AG04450 (cell line): ENCODE measurements at places on chromosomes 4 and X.

- DNase-seq, result no peak
These were observed 82.4 kb downstream of the SLC2A9 start for GRCh38 chr4:9938933-9939332.

- no peak for DNase-seq
These were observed 53.7 kb upstream of the HPF1 start for GRCh38 chr4:169811476-169811875.

- DNase-seq, result no peak
These were observed 1.9 kb downstream of the SHOX start for GRCh38 chrX:632366-633042.

- no peak for DNase-seq
These were observed 834 bp downstream of the NHS start for GRCh38 chrX:17375637-17376430.

DNA sequence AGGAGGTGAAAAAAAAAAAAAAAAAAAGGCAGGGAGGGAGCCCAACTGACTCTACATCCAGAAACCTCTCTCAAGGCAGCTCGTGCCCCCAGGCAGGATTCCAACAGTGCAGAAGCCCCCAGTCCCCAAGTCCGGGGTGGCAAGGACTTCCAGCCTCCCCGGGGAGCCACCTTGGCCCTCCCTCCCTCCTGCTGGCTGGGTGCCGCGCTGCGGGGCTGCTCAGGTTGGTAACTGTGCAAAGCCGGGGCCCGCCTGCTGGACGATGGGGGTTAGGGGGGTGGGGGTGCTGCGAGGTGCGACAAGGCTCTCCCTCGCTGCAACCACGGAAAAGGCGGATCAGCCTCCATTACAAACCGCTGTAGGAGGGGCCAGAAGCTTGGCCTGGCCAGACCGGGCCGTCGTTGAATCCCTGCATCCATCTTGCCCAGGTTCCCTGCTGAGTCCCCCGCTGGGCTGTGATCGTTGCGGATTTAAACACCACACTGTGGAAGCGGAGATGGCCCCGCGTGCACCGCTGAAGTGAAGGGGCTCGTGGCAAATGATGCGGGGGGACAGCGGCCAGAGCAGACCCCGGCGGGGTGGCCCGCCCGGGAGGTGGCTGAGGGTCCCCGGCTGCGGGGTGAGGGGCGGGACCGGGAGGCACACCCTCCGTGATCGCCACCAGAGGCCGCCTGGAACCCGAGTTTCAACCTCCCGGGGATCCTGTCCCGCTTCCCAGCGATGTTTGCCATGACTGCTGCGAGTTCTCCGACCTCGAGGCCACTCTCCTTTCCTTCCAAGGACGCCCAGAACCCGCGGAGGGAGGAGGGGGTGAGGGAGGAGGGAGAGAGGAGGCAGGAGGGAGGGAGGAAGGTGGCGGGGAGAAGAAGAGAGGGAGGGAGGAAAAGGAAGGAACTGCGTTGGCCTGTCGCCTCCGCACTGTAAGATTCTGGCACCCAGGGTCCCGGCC, 58.0 kb upstream of the DDX3X start:
- no peak for DNase-seq

DNA sequence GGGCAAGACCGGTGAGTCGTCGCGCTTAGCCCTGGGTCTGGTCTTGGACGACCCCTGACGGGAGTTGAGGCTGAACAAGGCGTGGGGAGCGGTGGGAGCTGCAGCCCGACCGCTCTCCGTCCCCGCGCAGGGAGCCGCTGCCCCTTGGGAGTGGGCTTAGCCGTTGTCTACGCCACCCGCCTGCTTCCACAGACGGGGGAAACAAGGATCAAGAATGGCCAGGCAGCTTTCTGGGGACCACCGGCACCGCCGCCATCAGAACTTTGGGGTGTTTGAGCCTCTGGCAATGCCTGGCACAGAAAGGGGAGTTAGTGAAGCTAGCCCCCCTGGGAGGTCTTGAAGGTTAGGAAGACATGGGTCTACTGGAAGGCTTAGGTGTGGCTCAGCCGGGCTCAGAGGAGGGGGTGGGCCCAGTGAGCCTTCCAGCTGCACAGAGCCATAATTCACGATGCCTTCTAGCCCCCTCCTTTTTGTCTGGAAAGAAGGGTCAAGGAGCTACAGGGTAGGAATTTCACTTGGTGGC, 583 bp downstream of the RASL11B start:
- DNase-seq, result no peak

DNA sequence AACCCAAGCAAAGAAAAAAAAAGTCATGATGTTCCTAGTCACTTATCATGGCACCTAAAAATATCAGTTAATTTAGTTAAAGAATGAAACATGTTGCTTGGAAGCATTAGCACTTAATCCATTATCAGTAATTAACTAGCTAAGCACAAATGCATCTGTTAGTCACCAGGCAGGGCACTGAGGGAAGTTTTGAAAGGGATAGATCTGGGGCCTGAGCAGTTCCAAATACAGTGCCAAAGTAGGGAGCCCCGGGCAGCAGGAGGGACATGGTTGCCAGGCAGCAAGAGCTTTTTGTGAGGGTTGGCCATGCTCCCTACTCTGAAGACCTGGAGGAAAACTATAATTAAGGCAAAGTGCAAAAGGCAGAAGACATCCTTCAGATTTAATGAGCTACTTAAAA, 62.0 kb downstream of the PHKA1 start:
- no peak for DNase-seq

DNA sequence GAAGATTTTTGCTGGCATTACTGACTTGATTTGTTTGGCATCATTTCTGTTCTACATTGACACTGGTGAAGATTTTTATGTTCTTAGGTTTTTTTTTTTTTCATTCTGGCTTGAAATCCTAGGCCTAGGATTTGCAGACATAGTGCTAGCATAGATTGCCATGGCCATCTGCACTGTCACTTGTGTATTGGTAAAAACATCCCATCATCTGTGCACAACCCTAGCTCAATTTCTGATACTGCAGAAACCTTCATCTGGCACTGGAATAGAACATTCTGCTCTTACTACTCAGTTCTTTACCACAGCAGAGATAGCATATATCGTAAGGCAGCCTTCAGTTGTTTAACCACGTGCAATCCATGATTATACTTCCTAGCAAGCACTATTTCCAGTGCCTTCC, 111.5 kb upstream of the IL15 start:
- DNase-seq, result no peak

GRCh38 chr4:57331959-57332358, 221.8 kb upstream of the IGFBP7 start:
- no peak for DNase-seq

GRCh38 chr4:188232428-188232827, 93.2 kb downstream of the TRIML1 start:
- DNase-seq, result no peak

GRCh38 chr4:131347816-131348215, 1801.3 kb upstream of the PCDH10 start:
- DNase-seq, result no peak

- DNase-seq, result no peak
These were observed 11.9 kb upstream of the SEL1L3 start for GRCh38 chr4:25874655-25875054.

DNA sequence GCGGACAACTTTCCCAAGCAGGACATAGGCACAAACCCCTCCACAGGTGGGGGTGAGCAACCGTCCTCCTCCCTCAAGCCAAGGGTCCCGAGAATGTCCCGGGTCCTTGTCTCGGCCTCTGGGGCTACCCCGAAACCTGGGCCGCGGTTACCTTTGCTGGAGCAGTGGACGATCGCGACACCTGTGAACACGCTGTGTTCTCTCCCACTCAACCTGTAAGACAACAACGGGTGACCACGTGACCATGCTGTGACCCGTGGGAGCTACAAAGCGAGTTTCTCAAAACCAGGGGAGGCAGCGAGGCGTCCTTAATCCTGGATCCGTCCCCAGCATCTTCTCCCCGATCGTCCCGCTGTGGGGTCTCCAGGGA, 17.9 kb downstream of the ASMTL start:
- no peak for DNase-seq

GRCh38 chr4:77155631-77156452, 1.2 kb upstream of the CCNG2 start:
- no peak for DNase-seq

DNA sequence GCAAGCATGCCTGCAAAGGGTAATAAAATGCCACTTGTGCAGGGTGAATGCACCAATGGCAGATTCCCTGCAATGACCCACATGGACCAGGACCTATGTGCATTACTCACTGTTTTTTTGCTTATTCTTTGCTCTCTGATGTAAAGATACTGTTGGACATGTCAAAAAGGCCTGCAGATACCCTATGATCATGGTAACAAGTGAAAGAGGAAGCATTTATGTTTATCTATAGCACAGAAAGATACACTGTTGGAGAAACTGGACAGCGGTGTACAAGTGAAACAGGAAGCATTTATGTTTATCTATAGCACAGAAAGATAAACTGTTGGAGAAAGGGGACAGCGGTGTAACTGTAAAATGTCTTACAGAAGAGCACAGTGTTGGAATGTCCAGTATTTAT, 127.5 kb downstream of the PAPSS1 start:
- DNase-seq, result no peak

DNA sequence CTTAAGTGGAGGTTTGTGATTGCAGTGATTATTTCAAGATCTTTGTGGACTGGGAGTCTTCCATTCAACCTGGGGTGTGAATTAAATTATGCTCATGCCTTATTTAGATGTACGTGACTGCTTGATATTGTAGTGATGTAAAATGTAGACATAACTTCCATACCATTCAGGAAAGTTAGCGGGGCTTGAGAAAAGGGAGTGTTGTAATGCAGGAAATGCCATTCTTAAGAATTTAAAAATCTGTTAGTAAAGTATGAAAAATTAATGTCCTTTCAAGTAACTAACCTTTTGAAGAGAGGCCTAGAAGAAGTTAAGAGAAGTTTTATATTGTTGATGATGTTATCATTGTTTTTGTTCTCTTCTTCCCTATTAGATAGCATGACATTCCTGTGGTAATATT, 318.2 kb downstream of the CCSER1 start:
- no peak for DNase-seq

- no peak for DNase-seq
These were observed 12.5 kb upstream of the HS3ST1 start for GRCh38 chr4:11441194-11441556.

- DNase-seq, result no peak
These were observed 160.8 kb downstream of the FANCB start for GRCh38 chrX:14712096-14712495.

- DNase-seq, result no peak
These were observed 52.3 kb downstream of the SEPSECS start for GRCh38 chr4:25107827-25108516.

DNA sequence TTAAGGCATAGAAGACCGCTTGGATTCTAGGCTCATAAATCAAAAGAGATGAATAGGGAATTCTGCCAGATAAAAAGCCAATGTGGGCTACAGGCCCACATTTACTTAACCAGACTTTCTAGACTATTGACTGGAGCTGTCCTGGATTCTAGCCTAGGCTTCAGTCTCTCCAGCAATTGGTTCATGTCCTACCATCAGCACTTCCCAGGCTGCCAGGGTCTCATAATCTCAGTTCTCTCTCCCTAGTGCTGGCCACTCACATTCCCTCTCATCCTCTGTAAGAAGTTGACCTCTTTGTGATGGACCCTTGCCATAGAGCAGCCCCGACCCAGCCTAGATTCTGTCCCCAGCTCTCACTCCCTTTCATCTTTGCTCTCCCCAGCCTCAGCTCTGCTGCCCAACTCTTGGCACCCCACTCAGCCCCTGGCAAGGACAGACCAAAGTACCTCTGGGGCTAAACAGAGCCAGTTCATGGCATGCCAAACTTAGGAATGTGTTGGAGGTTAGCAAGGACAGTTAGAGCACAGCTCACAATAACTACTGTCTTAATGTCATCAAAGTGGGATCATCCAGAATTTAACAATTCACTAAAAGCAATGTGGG, 396.2 kb downstream of the INPP4B start:
- no peak for DNase-seq

DNA sequence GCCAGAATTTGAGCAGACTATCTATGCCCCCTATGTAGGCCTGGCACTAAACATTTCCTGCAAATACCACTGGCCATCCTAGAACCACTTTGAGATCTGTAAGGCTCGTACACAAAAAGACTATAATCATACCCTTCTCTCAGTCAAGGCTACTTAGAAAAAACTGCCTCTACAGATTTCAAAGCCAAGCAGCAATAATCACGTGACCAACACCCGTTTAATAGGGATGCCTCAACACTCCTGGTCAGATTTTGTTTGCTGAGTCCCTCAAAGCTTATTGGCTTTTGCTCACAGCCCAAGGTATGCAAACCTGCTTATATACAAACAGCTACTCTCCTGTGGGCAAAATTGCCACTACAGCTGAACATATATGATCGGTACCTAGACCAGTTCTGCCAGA, 897 bp downstream of the COX7B2 start:
- DNase-seq, result no peak

DNA sequence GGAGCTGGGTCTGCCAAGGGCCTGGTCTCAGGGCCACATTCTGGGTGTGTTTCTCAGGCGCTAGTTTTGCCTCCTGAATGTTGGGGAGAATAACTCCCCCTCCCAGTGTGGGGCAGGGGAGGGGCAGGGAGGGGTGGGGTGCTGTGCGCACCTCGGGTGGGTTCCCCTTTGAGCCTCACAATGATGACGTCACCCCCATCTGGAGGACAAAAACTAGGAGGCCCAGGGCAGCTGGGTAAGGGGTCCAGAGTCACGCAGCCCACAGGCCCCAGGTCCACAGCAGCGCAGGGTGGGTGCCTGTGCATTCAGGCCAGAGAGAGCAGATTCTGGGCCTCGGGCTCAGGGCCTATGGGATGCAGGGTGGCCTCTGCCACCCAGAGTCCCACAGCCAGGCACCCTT, 23.7 kb upstream of the HMX1 start:
- DNase-seq, result no peak

- DNase-seq, result no peak
These were observed 223.9 kb downstream of the CAMK2D start for GRCh38 chr4:113537628-113538027.

DNA sequence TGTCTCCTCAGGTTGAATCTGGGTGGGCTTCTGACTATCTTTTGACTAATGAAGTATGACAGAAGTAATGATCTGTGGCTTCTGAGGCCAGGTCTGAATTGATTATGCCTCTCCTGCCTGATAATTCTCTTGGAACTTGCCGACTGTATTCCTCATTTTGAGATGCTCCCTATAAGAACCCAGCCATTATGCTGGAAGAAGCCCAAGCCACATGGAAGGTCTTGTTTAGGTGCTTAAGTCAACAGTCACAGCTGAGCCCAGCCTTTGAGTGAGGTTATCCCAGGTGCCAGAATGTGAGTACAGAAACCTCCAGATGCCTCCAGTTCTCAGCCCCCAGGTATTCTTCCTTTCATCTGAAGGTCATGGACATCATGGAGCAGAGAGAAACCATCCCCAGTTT, 456.6 kb downstream of the IL15 start:
- DNase-seq, result no peak

GRCh38 chr4:184231573-184231972, 13.9 kb upstream of the ENPP6 start:
- DNase-seq, result no peak

DNA sequence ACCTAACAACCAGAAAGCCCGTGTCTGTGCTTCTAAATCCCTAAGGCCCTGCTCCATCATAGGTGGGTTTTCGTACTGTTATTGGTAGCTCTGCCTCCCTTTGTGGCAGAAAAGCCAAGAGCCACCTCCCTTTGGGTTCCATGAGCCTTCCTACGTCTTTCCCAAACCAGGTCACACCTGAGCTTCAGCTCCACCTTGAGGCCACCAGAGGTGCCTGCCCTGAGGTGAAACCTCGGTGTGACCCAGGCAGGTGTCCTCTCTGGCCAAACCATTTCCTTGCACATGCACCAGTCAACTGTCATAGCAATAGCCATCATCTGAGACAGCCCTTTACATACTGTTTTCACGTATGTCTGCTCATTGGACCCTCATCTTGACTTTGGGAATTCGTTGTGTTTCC, 188.0 kb upstream of the RBPJ start:
- no peak for DNase-seq

GRCh38 chr4:157564218-157564617, 343.7 kb downstream of the GRIA2 start:
- no peak for DNase-seq
